ENCODE measurements at places on chromosomes 4 and X.

DNA sequence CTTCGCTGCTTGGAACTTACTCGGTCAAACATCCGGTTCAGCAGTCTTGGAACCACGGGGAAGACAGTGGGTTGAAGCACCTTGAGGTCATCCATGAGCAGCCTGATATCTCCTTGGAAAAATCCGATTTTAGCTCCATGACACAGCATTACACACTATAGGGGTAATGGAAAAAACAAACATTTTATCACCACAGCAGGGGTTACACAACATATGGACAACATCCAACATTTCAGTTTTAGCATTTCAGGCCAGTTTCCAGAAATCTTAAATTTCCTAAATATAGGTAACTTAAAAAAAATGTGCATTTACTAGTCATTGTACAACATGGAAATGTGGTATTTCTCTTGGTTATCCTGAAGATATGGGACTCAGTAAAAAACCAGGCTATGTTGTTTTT, 34.4 kb upstream of the CENPU start:
- DNase-seq = no peak

DNA sequence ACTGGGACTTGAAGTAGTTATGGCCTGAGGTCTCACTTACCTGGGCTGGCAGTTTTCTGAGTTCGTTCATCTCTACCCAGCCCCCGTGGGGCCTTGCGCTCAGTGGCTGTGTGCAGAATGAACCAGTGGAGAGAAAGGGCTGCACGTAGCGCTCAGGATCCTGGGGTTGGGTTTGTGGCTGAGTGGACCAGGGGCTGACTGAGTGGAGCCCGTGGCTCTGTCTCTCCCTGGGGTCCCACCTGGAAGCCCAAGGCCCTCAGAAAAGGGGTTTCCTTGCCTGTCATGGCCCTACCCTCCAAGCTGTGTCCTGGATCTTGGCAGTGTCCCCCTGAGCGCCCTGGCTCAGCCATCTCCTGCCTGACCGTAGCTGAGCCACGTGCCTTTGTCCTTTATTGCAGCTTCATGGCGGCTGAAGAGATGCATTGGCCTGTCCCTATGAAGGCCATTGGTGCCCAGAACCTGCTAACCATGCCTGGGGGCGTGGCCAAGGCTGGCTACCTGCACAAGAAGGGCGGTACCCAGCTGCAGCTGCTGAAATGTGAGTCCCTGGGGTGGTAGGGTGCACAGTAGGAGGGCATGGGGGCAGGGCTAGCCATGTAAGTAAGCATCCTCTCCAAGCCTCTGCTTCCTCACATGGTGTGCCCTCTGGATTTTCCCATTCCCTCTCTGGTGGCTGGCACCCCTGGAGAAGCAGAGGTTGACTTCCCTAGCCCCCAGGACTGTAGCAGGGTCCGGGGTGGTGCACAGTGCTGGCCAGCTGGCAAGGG, 23.2 kb upstream of the ADD1 start:
- no peak for DNase-seq

DNA sequence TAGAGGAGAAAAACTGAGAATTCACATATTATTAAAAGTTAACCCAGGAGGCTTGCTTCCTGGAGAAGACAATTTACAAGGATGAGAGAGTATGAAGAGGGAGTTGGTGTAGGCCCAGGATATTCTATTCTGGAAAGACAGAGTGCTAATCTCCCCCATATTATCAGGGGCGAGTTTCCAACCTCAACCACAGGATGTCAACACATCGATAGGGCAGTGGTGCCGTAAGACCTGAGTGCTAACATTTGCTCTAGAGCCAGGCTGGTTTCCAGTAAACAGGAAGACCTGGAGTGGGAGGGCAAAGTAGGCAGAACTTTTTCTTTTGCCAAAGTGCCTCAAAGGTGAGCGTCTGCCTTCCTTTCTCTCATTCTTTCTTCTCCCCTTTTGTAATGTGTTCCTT, 2.8 kb upstream of the AWAT1 start:
- DNase-seq = no peak

DNA sequence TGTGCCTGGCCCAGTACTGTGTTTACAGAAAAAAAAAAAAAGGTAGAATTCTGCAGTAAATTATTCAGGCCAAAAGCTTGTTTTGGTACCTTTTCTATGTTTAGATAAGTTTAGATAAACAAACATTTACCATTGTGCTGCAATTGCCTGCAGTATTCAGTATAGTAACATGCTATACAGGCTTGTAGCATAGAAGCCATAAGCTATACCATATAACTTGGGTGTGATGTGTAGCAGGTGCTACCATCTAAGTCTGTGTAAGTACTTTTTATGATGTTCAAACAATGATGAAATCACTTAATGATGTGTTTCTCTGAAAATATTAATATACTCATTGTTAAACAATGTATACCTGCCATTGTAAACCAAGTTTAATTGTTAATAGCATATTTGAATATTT, 241.6 kb upstream of the HS3ST1 start:
- DNase-seq = no peak

DNA sequence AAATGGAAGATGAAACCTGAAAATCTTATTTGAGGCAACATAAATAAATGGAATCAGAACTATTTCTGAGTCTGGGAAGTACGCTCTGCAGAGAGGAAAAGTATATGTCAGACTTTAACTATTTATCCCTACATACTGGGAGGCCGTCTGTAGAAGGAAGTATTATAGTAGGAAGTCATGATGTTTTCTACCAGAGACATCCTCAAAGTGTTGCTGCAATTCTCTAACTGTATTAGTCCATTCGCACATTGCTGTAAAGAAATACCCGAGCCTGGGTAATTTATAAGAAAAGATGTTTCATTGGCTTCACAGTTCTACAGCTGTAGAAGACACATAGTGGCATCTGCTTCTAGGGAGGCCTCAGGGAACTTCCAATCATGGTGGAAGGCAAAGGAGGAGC, 88.7 kb upstream of the TBL1X start:
- no peak for DNase-seq

GRCh38 chr4:99852199-99852749, 35.6 kb downstream of the DAPP1 start:
- no peak for DNase-seq

- no peak for DNase-seq
Observed at GRCh38 chr4:95059663-95060062, 301.9 kb downstream of the BMPR1B start.

GRCh38 chrX:48754238-48754637, 7.3 kb upstream of the GLOD5 start:
- DNase-seq = no peak

DNA sequence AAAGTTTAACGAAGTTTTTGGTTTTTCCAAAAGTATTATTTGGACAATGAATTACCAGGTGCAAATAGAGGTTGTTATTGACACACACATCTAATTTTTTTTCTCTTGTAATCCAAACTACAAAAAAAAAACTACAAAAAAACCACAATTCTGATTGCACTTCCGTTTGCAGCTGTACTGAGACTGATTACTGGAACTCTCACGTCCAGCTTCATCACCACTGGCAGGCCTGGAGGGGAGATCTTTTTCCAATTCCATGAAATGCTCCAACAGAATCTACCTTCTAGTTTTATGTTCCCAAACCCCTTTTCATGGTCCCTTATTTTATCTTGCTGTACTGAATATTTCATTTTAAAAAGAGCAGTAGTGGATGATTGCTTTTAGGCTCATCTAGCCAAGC, 1118.3 kb downstream of the C4orf33 start:
- no peak for DNase-seq

GRCh38 chr4:168634276-168634802, 137.5 kb downstream of the PALLD start:
- DNase-seq = no peak

DNA sequence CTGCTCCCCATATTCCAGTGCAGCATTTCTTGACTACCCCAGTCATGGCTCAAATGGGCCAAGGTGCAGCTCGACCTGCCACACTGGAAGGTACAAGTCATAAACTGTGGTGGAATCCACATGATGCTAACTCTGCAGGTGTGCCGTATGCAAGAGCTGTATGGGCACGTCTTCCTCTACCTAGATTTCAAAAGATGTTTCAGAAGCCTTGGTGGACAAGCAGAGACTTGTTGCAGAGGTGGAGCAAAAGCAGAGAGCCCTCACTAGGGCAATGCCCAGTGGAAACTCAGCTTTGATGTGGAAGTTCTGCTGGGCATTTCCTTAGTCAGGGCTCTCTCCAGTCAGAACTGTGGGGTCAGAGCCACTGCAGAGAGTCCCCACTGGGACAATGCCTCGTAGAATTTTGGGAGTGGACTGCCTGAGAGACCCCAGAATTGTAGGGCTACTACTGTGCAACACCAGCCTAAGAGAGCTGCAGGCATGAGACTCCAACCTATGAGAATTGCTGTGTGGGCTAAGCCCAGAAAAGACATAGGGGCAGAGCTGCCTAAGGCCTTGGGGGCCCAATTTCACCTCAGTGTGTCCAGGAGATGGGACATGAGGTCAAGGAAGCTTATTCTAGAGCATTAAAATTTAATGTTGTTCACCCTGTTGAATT, 65.7 kb downstream of the BEX3 start:
- DNase-seq = no peak

GRCh38 chr4:61556277-61556676, 356.2 kb downstream of the ADGRL3 start:
- no peak for DNase-seq

DNA sequence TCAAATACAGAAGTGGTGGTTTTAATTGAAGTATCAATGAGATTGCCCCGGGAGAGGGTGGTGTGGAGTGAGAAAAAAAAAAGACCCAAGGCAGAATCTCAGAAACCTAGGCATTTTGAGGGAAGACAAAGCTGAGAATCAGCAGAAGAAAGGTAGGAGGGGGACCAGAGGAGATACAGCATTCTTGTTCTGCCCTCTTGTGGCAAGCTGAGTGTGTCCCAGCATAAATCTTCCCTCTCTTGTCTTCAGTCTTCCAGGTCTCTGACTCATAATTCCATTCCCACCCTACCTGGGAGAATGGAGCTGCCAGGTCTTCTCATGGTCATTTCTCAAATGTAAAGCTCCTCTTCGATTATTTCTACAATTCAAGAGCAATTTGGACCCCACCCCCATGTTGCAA, 32.7 kb upstream of the MAGED1 start:
- no peak for DNase-seq

GRCh38 chrX:13009273-13009672, 34.4 kb downstream of the TMSB4X start:
- DNase-seq = no peak

DNA sequence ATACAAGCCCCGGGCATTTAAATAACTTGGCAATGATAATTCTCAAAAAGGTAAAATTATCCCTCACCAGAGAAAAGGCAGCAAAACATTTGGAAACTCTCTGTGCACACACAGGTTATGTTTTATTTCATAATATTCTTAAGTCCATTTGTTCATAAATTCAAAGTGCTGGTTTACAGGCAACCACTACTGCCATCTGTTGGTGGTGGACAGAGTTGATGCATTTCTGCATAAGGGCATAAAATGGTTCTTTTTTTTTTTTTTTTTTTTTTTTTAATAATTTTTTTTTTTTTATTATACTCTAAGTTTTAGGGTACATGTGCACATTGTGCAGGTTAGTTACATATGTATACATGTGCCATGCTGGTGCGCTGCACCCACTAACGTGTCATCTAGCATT, 31.5 kb upstream of the IL21 start:
- no peak for DNase-seq

DNA sequence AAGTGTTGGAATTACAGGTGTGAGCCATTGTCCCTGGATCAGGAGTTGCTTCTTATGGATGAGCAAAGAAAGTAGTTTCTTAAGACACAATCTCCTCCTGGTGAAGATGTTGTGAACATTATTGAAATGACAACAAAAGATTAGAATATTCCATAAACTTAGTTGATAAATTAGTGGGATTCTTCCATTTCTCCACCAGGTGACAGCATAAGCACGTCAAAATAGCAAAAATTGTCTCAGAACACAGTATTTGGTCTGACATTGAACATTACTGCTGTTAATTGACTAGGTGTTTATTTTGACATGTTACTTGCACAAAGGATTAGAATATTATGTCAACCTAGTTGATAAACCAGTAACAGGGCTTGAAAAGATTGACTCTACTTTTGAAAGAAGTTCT, 21.6 kb downstream of the CLDN34 start:
- no peak for DNase-seq

DNA sequence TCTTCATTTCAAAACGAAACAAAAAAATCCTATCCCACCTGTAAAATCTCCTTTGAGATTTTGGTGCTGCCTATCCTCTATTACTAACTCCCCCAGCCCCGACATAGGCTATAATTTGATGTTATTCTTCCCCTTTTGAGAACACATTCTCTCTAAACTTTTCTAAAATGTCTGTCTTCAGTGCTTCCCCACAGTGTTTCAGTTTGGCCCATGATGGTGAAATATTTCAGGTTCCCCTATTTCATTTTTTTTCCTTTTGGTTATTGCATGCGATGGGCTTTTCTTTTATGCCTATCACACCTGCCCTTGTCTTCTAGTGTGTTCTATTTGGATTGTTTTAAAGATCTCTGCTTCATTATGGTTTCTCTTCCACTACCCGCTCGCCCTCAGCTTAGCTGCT, 14.7 kb downstream of the BCORL1 start:
- no peak for DNase-seq

- no peak for DNase-seq
Observed at GRCh38 chr4:105059337-105059736, 87.3 kb upstream of the TET2 start.

DNA sequence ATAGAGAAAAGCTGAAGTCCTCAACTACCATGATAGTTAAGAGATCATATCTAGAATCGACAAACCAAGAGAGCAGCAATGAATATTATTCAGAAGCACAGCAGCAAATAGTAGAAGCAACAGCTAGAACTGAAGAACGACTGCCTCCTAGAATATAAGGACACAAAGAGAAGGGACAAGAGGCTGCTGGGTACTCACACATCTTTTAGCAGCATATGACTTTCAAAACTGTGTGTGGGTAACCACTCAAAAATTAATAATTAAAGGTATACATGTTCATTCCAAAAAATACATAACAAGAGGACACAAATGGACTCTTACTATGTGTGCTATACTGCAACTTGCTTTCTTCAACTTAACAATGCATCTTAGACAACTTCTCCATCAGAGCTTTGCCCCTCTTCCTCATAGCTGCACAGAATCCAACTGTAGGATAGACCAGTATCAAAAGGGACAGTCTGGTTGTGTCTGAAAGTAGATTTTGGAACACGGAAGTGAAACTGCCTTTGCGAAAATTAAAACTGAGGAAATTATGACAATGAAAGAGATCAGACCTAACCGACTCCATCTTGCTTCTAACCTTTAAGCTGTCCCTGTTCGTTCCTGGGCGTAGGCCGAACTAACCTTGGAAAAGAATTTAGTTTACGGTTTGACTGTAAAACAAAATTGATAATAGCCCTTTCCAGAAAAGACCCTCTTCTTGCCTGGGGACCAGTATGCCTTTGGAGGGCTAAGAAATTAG, 125.7 kb downstream of the SH3KBP1 start:
- no peak for DNase-seq

GRCh38 chr4:88045021-88045420, 37.6 kb downstream of the PKD2 start:
- DNase-seq = no peak

DNA sequence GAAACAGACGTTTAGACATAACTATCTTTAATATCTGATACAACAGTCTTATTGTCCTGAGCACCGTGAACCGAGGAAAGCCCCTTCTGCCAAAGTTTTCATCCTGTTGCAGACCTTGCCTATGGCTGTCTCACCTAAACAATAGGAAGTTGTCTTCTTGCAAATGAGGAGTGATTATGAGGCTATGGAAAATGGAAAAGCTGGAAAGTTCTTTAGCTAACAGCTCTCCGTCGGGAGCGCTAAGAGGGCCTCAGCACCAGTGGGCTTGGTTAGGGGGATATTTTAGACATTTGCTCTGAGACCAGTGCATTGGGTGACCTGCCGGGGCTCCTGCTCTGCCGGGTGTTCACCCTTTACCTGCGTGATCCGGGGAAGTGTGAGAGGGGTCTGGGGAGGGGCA, 28.4 kb downstream of the TMEM131L start:
- no peak for DNase-seq

- DNase-seq = no peak
Observed at GRCh38 chr4:24949970-24950369, 37.1 kb upstream of the CCDC149 start.
